ENCODE measurements at places on chromosomes 16 and 17.

DNA sequence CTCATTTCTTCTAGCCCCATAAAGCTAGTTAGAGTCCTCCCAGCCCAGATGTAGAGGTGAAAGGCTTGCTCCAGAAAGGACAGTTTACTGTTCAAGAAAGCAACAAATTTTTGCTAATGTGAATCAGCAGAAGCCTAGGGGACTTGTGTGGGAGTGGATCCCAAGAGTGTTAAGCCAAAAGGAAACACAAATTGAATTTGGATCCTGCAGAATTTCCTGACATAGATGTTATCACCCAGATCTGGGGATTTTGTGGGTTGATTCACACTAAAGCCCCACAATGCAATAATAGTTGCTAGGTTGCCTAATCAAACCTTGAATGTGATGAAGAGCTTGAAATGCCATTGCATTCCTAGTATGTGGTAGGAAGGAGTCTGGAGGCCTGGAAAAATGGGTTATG is 135.2 kb upstream of the HS3ST3A1 start:
- DNase-seq = no peak

DNA sequence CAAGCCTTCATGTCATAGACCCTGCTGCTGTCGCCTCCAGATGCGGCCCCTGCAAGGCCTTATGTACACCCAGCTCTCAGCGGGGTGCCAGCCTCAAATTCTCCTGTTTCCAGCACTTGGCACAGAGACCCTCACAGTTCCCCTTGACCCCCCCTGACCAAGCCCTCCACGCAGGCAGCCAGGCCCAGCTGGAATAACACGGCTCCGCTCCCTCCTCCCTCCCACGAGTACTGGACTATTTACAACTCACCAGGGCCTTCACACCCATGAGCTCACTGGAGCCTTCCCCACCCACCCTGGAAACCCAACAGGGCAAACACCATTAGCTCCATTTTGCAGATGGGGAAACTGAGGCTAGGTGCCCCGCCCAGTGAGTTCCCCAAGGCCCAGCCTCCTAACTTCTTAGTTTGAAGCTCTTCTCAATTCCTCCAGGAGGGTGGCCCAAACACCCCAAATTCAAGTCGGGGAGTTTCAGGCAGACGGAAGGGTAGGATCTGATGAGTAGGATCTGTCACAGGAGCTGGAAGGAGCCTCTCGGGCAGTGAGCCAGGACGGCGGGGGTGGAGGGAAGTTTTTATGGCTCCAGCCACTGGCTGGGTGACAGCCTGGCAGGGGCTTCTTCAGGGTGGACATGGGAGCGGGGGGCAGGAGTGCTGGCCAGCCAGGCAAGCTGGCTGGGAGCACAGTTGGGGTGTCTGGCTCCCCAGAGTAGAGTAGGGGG is 17.5 kb upstream of the DLX4 start:
- DNase-seq = no peak

GRCh38 chr16:50675686-50676610 is 5.2 kb downstream of the SNX20 start:
- no peak for DNase-seq

DNA sequence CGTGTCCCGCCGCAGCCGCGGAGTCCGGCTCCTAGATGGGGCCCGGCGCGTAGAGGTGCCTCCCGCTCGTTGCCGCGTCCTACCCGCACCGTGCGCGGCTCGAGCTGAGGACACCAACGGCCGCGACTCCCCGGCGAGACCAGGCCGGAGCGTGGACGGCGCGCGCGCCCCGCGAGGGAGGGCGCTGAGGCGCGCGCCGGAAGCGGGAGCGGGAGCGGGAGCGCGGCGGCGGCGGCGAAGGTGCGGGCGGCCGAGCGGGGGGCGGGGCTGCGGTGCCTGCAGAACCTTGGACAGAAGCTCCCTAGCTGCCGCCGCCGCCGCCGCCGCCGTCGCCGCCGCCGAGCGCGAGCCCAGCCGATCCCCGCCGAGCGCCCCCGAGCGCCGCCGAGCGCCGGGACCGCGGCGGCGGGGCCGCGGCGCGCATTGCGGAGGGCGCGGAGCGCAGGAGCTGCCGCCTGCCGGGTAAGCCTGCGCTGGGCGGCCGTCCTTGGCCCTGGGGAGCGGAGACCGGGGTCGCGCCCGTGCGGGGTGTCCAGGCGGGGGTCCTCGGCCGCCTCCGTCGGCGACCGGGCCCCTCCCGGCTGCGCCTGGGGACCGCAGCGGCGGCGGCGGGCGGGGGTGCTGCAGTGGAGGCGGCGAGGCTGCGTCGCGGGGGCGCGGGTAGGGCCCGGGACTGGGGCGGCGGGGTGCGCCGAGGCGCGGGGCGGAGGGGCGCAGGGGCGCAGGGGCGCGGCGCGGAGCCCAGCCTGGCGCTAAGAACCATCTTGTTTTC is at the start of gene CDK5R1:
TSS of gene CDK5R1 (plus strand) at position 293 of the 772 bp plus-strand sequence. CDS start 628 bp downstream, outside the sequence.
- DNase-seq = no peak

DNA sequence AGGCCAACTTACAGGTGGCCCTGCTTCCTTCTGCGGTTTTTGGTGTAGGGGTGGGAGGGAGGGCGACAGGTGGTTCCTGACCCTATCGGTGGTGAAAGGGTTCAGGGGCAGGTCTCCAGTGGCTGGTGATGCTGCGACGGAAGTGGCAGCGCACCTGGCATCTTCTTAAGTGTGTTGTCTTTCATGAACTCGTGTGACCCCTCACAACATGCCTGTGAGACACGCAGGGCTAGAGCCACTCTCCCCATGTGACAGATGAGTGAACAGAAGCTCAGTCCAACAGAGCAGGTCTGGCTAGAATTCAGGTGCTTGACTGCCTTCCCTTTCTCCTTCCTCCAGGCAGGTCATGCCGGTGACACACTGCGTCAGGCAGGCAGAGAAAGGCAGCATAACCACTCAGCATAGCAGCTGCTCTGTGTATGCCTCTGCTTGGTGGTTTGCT is 8.0 kb downstream of the TNFAIP1 start:
- DNase-seq = no peak

GRCh38 chr17:30378241-30378824 is 394 bp upstream of the CPD start:
- no peak for DNase-seq

DNA sequence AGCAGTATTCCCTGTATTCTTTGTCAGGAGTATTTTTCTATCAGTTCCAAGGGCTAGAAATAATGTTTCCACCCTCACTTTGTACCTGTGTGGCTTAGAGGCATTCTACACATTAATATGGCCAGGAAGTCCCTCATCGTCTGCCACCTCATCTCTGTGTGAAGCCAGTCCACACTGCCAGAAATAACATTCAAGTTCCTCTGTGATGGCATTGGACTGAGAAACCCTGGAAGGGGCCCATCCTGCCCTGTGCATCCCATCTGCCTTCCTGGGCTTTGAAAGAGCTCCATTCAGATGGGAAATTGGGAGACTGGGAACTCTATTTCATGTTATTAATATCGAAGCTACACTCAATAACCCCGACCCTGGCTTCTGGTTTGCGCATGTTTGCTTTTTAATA is 497.2 kb upstream of the CDH5 start:
- no peak for DNase-seq

GRCh38 chr16:74064120-74064735 is 232.4 kb upstream of the PSMD7 start:
- no peak for DNase-seq

DNA sequence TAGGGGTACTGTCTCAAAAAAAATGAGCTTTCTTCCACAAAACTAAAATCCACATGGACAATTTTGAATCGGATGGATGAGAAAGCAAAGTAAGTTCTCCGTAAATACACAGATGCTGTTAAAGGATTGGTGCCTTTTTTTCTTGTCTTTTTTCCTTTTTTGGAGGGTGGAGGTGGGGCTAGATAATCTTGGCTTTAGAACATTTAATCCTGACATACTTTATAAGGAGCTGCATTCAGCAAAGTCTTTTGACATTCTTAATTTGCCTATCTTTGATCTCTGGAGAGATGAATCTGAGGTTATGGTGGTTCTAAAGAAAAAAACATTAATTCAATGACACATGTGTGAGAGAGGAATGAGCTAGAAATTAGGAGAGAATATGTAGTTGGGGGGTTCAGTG is 312.3 kb upstream of the KCNJ16 start:
- DNase-seq = no peak

DNA sequence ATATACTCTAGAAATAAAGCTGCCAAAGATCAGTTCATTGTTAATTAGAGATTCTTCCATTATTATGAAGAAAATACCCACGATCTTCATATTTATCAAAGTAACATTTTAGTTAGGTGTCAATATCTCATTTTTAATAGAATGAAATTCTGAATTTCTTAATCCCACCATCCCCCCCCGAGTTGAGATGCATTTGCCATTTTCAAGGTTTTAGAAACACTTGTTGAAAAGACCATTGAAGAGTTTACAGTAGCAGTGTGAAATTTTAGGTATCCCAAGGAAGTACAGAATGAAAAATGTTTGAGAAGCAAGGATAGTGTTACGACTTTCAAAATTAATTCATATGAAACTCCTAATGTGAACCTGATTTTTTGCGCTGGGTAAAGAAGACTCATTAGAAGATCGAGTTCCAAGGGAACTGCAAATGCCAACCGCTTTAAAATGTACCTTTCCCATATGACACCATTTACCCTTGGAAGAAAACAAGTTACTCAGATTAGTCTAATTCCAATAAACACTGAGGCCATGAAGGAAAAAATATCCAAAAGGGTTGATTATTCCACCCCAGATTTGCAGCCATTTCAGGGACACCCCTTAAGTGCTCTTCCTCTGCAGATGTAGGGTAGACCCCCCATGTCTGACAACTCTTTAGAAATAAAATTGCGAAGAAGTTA is 731 bp downstream of the IKZF3 start:
- no peak for DNase-seq

- no peak for DNase-seq
Measured at GRCh38 chr16:2783581-2784357, 3.6 kb downstream of the PRSS33 start.

GRCh38 chr17:55588446-55589242 is 77.4 kb upstream of the SMIM36 start:
- DNase-seq = no peak

DNA sequence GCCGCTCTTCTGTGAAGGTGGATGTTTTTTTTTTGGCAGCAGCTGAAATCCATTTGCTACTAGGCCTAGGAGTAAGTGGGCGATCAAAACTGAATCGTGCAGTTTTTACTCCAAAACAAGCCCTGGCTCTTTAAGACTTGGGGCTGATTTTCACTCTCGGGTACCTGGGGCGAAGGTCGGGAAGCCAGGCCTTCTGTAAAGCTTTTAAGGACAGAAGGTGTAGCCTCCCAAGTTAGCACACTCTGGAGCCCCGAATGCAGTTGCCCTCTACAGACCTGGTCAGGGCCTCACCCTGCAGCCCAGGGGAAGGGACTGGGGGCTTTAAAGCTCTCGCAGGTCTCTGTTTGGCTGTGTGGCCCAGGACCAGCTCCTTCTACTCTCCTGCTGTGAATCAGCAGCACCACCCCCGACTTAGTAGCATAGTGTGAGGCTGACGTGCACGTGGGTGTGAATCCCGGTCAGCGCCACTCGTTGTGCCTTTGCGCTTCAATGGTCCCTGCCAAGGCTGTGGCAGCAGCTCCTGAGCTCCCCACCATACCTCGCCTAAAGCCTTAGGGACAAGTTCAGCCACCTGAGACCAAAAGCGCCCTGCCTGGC is 49.9 kb downstream of the TMEM235 start:
- DNase-seq = no peak

GRCh38 chr17:77935121-77935571 is 23.4 kb upstream of the TNRC6C start:
- DNase-seq = no peak

DNA sequence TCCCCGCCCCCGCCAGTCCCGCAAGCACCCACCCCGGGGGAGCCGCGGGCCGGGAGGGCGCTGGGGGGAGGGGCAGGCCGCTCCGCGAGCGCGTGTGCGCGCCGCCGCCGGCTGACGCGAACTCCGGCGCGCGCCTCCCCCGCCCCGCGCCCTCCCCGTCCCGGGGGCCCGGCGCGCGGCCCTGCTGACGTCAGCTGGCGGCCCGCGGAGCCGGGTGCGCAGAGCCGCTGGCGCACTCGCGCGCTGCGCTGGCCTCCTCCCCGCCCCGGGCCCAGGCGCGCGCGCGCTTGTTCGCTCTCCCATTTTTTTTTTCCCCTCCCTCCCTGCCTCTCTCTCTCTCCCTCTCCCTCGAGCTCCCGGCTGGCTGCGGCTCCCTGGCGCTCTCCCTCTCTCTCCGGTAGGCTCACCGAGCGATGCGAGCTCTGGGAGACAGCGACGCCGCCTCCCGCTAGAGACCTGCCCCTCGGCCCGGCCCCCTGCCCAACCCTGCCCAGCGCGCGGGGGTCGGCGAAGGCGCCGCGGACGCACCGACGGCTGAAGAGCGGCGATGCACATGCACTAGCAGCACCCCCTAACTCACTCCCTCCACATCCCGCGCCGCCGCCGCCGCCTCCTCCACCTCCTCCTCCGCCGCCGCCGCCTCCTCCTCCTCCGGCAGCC is at the start of gene GNAO1:
TSS of gene GNAO1 (plus strand) at position 334 of the 660 bp plus-strand sequence. CDS start 747 bp downstream, outside the sequence.
- peak; percentile 52 for DNase-seq

- DNase-seq = no peak
Measured at GRCh38 chr17:60392845-60393702, 1.1 kb upstream of the USP32 start.

GRCh38 chr17:82112914-82113311 is 14.9 kb upstream of the FASN start:
- DNase-seq = no peak

- no peak for DNase-seq
Measured at GRCh38 chr16:57413301-57413730, 8.7 kb downstream of the CCL17 start.
